ENCODE measurements at places on chromosomes 5 and 9.

GRCh38 chr5:23026252-23027170 lies 173.4 kb upstream of the CDH12 start:
- DNase-seq = no peak

DNA sequence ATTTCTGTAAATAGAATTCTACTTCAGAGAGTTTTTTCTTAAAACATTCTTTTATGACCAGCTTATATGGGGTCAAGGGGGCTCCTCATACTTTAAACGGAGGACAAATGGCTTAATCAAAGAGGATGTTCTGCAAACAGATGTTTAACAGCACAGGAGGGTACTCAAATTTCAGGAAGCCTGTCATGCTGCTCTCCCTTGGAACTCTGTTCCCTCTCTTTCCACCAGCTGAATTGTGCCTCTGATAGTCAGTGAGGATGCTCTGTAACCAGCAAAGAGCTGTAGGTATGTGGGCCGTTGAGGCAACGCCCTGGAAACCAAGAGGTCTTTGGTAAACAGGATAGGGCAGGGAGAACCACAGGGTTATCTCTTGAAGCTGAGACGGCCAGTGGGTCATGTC lies 161.1 kb downstream of the C5orf15 start:
- DNase-seq = no peak

GRCh38 chr5:78399116-78399515 lies 38.7 kb downstream of the SCAMP1 start:
- no peak for DNase-seq

DNA sequence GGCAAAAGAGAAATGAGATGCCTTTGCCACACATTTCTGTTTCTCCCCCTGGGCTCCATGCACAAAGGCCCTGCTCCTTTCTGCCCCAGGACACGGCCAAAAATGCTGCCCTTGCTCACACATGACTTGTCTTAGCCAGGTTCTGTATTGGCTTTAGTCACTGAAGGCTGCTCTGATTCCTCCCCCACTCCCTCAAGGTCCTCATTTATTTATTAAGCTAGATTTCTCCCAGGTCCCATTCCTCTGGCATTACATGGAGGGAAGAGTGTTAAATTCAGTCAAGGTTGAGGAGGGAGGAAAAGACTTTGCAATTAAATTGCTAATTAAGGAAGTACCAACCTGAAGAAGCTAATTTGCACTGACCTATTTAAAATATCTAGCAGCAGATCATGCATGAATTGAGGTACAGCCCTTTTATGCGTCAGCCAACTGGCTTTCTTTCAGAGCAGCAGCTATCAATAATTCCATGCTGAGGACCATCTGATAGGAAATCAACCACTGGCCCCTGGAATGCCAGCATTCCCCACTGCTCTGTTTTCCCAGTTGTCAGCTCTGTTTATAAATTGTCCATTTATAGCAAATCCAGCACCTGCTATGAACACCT lies 81.2 kb upstream of the MAP3K1 start:
- no peak for DNase-seq

- DNase-seq = no peak
These were observed 61.6 kb upstream of the ANGPTL2 start for GRCh38 chr9:127183814-127184582.

DNA sequence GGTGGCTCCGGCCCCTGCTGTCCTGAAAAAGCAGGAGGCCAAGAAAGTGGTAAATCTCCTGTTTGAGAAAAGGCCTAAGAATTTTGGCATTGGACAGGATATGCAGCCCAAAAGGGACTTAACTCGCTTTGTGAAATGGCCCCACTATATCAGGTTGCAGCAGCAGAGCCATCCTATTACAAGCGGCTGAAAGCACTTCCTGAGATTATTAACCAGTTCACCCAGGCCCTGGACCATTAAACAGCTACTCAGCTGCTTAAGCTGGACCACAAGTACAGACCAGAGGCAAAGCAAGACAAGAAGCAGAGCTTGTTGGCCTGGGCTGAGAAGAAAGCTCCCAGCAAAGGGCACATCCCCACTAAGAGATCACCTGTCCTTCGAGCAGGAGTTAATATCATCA lies 89.7 kb downstream of the MLLT3 start:
- DNase-seq = no peak

- DNase-seq = no peak
These were observed 140.3 kb downstream of the MAT2B start for GRCh38 chr5:163645421-163646416.

GRCh38 chr9:101579711-101580545 lies 14.8 kb downstream of the PPP3R2 start:
- no peak for DNase-seq

- DNase-seq = no peak
These were observed 11.9 kb upstream of the PGGT1B start for GRCh38 chr5:115274584-115274983.

- DNase-seq = no peak
These were observed 79.2 kb upstream of the IL7R start for GRCh38 chr5:35777358-35778087.

GRCh38 chr9:13158986-13159385 lies 120.5 kb downstream of the MPDZ start:
- no peak for DNase-seq

DNA sequence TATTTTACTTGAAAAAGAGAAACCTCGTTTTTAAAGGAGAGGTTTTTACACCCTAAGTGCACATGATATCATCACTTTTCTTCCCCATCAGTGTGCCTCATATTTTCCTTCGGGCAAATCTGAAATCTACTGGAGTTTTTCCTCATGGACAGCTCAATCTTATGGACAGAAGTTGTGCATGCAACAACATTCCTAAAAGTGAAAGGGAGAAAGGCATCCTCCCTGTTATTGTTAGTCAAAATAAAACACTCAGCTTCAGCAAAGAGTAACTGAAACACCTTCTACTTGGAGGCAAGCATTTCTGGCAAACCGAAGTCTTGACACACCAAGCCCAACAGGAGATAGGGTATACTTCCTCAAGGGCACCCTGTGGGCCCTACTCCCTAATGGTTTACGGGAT lies 217.9 kb downstream of the BNC2 start:
- DNase-seq = no peak

DNA sequence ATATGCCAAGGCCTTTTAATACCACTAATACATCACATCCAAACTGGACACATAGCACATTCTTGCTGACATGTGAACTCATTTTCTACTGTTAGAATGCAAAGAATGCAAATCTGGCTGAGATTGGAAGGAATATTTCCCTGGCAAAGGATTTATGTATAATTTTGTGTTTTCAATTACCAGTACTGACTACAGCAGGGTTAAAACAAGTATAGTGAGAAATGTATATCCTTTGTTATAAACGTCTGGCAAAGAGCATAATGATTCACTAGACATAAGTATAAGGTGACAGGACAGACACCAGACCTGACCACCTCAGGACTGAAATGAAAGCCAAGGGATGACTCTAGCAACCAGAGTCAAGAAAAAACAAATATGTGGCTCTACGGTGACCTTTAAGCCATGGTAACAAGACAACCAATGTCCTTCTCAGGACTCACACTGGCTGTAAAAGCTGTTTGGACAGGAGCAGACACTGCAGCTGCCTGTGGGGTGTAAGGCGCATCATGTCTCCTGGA lies 95.0 kb downstream of the MRPS27 start:
- peak; percentile 22 for DNase-seq

- peak; percentile 16 for DNase-seq
These were observed 28.4 kb upstream of the AOPEP start for GRCh38 chr9:94697972-94698581.

DNA sequence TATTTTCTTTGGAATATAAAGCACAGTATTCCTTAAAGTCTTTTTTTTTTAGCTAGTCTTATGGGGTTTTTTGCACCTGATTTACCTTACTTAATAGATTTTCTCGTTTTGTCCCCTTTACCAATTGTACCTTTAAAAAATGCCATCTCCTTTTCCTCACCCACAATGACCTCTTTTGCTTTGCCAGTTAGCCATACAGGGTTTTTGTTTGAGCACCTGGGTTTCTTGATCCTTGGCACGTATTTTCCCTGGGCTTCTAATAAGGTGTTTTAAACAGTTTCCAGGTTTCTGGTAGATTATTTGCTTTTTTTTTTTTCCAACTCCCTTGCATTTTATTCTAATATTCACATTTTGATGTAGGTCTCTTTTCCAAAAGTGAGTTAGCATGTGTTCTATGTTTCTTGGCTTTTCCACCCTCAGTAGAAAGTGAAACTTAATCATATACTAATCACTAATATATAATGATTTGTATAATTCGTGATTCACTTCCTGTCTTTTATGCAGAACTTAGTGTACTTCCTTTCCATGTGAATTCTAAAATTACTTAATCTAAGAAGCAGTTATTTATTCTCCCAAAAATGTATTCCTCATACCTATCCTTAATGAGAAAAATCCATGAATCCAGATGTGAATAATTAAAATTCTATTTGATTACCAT lies 673.9 kb upstream of the RGMB start:
- DNase-seq = no peak

DNA sequence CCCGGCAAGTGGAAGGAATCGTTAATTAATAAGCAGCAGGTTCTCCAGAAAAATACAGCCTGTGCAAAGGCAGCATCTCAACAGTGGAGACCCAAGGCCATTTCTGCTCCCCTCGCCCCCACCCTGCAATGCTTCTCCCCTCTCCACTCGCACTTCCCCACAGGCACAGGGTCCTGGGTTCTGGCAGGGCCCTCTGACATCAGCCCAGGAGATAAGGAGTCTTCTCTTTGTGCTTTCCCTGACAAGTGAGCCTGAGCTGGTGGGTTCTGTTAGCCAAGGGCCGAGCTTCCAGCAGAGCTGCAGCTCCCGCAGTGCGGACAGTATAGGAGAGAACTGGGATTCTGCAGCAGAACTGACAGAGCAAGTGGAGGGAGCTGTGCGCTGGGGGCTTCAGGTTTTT lies 257.5 kb downstream of the NSG2 start:
- no peak for DNase-seq

DNA sequence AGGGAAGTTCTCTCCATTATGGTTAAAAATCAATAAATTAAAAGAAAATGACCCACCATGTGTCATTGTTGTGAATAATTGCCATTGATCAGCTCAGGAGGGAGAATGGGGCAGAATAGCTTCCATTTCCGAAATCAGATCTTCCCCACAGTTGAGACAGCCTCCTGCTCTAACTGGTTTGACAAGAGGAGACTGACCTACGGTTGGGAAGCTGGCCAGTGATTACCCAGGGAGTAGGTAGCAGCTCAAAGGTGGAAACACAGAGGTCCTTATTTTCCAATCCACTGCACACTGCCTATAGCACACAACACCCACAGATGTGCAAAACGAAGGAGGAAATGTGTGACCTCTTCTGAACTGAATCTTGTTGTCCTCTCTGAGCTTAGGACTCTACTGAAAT lies 69.0 kb upstream of the DAPK1 start:
- no peak for DNase-seq

GRCh38 chr5:131297886-131298285 lies 34.0 kb downstream of the CDC42SE2 start:
- DNase-seq = no peak

GRCh38 chr9:15248081-15248480 lies 58.9 kb downstream of the TTC39B start:
- DNase-seq = no peak

DNA sequence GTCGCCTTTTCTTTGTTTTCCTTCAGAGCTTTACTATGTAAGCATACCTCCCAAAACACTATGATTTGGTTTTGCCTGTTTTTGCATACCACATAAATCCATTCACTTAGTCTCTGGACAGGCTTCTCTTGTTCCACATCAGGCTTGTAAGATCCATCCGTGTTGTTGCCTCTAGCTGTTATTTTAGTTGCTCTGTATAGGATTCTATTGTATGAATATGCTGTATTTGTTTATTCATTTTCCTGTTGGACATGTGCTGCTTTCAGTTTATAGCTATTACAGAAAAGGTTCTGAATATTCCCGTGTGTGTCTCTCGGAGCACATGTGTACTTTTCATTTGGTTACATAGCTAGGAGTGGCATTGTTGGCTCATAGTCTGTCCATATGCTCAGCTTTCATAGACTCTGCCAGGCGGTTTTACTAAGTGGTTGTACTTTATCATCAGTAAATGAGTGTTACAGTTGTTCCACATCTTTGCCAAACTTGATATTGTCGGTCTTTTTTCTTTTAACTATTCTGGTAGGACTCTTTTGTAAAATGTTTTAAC lies 41.8 kb downstream of the NUP214 start:
- DNase-seq = no peak

DNA sequence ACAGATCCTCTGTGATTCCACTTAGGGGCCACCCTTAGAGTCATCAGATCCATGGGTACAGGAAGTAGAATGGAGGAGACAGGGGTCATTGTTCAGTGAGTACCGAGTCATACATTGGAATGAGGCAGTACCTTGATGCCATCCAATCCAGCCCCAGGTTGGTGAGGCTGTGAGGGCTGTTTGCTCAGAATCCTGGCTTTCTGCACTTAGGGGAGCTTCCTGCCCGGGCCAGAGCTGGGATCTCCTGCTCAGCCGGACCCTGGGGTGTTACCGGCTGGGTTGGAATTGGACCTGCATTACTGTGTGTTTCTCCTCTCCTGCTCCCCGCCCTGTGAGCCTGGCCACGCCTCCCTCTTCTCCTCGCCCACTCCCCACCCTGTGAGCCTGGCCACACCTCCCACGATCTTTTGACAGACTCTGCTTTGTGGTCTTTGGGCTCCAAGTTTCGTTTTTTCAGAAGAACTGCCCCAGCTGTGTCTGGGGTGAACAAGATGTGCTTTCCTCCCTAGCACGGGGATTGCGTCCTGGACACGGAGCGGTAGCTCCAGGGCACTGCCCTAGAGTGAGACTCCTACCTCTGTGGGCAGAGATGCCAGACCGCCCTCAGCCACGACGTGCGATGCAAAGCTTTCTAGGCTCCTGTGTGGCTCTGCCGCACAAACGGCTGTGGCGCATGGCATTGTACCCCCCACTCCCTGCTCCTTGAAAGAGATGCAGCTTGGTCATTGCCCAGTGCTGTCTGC lies 15.4 kb downstream of the TRAF2 start:
- peak; percentile 62 for DNase-seq

GRCh38 chr9:134442085-134442474 lies 115.8 kb downstream of the RXRA start:
- DNase-seq = no peak

DNA sequence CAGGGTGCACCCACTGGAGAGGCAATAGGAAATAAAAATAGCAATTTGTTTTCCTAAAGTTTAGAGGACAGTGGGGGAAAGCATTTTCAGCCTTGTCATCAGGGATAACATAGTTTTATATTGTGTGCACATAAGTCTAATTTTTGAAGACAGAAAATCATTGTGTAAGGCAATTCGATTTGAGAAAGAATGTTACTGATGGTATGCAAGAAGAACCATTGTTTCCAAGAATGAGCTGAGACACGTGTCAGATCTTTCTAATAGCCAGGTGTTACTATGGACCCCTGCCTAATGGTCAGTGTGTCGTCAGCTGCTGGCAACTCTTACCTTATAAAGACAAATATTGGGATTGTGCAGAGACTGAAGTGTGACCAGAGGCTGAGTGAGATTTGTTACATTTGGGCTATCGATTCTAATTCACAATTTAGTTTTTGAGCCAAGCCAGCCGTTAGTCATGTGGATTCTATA lies 67.1 kb upstream of the PPP2R2B start:
- DNase-seq = no peak

- DNase-seq = no peak
These were observed 19.5 kb downstream of the TLE1 start for GRCh38 chr9:81669866-81670265.

- no peak for DNase-seq
These were observed 226.7 kb downstream of the TLE4 start for GRCh38 chr9:79798450-79798849.

Measured in hepatic stellate cell (primary cell).